ENCODE measurements at places on chromosomes 7 and 10.
A peak's percentile ranks its signal among the peaks of the same experiment; 100 is the strongest.

DNA sequence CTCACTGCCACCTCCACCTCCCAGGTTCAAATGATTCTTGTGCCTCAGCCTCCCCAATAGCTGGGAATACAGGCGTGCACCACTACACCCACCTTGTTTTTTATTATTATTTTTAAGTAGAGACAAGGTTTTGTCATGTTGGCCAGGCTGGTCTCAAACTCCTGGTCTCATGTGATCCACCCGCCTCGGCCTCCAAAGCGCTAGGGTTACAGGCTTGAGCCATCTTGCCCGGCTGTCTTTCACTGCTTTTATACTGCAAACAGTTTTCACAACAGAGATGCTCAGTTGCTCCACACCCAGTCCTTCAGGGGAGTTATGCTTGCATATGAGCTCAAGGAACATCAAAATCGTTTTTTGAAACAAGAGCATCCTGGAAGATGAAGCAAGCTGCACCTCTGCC lies 1.3 kb upstream of the PRR15 start:
- DNase-seq = no peak

DNA sequence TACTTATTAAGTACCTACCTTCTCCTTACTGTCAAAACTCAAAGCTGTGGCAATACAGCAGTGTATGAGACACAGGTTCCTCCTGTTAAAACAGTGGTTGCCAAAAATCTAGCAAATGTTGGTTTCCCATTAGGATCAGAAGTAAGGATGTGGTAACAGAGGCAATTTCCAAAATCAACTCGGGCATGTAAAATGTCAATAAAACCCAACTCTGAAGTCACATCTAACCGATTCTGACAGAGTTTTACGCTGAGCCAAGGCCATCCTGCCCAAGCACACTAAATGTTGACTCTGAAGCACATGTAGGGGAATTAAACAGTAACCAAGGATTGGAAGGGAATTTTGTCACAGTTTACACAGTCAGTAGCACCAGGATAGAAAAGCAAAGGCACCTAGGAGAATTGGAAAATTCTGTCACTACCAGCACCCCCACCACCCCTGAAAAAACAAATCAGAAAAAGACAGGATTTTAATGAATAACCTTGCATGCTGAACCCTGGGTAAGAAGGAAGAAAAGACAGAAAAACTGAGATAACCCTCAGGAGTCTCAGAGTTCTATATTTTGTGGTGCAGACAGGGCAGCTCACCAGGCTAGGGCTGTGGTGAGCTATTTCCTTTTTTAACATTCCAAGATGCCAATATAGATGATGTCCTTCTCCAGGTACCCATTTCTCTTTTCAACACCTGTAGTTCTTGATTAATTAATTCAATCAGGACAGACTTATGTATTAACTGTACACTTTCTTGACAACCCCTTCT lies 119.5 kb downstream of the DOCK4 start:
- DNase-seq = no peak

DNA sequence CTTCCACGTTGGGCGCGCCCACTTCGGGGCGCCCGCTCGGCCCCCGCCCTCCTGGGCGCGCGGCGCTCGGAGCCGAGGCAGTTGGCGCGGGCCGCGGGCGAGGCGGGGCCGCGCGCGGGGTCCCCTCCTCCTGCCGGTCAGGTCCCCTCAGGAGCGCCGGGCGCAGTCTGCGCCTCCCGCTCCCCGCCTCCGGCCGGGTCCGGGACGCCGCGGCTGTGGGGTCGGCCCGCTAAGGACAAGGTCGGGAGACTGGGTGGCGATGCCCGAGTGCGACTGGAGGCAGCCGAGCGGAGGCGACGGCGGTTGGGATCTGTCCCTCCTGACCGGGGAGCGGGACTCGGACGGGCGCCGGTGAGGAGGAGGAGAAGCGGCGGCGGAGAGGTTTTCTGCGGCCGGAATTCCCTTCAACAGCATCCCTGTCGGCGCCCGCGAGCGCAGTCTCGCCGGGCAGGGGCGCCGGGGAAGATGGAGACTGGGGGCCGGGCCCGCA lies at the start of gene ATRNL1:
Gene ATRNL1 (plus strand): TSS at position 80 of the 490 bp plus-strand sequence. CDS start 386 bp downstream, at position 466.
- no peak for DNase-seq

GRCh38 chr10:118832241-118832651 lies 77.5 kb upstream of the CACUL1 start:
- peak; percentile 34 for DNase-seq

- no peak for DNase-seq
Observed at GRCh38 chr10:104256335-104256961, 1.8 kb downstream of the GSTO1 start.

DNA sequence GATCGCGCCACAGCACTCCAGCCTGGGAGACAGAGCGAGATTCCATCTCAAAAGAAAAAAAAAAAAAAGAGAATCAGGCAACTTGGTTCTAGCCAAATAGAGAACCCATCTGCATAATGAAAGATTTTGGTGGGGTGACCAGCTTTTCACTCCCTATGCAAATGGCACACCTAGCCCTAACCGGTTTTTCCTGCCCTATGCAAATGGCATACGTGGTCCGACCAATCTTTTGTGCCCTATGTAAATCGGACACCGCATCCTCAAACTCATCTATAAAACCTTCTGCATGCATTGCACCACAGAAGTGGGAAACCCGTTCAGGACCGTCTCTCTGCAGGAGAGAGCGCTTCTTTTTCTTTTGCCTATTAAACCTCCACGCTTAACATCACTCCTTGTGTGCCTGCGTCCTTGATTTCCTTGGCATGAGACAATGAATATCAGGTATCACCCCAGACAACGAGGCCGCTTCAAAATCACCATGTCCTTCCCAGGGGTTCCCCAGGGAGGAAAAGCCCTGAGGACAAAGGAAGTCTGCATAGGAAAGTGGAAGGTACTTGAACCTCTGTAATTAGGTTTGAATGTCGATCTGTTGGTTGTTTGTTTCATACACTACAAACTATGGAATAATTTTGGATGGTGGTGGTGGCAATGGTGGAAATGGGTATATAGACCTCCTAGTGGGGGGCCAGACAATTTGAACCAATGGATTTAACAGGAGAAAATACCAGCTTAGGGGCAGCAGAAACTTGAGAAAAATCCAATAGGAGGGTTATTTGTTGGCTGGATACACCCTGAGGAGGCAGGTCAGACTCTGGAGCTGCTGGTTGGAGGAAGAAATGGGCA lies 396.2 kb downstream of the TYW1 start:
- no peak for DNase-seq

DNA sequence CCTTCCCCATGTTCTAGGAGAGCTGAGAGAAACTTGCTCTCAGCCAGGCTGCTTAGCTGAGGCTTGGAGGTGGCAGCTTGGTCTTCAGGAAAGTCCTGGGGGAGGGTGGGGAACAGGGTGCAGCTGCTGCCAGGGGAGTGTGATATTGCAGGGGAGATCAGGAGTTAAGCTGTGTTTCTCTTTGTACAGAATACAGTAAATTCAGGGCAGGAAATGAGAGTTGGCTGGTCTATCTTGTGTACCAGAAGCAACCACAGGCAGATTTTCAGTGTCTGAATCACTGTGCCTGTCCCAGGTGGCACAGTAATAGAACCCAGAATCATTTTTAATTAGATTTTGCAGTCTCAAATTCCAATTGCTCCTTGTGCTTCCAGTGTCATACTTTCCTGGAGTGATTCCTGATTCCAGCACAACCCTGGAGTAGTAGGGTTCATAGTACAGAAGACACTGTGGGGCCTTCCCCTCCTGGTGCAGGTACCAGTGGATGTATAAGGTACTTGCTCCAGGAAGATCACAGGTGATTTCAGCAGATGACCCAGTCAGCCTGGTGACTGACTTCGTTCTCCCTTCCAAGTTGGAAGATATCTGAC lies 94.0 kb upstream of the TARP start:
- no peak for DNase-seq

GRCh38 chr10:45446858-45447257 lies 72.8 kb downstream of the ALOX5 start:
- no peak for DNase-seq

DNA sequence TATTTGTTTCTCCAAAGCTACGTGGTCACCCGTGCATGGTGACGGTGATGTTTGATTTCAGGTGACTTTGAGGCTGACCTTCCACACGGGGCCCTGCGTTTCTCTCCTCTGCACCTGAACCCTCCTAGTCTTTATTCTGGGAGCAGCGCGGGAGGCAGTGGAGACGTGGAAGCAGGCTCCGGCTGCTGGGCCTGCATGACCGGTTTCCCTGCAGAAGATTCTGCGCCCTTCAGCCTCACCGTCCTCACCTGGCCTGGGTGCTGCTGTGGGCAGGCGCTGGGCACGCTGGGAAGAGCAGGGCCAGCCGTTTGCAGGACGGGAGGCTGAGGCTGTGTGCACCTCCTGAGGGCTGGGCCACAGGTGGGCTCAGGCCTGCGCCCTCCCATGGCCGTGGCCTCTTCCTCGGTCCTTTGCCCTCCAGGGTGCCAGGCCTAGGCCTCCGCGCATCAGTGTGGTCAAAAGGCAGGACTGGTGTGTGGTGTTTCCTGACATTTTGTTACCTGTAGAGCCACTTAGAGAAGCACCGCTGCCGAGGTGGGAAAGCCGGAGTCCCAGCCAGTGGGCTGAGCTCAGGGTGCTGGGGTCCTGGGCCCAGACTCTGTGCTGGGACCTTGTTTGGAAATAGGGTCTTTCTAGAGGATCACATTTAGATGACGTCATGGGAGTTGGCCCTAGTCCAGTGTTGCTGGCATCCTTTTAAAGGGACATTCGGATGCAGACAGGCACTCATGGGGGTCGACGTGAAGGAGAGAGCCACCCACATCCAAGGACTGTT lies 478.3 kb downstream of the DNAJB6 start:
- DNase-seq = no peak

GRCh38 chr7:47407821-47408674 lies 173.9 kb downstream of the TNS3 start:
- DNase-seq = no peak

DNA sequence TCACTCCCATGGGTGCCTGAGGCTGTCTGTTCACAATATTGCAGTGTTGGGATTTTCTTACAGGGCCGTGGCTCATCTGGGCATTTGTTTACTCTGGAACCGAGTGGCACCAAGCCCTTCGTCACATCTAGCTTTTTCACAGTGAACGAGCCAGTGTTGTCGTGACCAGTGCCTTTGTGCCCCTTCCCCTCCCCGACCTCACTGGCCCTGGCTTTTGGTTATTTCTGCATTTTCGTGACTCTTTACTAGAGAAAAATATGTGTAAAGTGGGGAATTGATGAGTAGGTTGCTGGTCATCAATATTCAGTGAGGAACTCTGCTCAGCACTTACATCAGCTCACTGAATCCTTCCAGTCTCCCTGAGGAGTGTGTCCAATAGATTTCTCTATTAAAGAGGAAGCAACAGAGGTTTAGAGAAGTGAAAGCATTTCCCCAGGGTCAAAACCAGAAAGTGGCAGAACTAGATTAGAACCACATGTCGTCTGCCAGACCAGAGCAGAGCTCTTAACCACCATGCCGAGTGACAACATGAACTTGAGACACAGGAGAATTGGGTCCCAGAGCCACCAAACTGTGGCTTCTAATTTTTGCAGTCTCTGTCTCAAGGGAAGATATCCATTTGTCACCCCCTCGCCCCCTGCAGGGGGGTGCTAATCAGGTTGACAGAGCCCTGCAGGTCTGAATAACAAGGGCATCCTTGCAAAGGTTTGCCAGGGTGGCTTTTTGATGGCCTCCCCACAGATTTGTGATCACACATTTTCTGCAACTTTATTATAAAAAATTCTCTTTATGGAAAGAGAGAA lies 125.3 kb downstream of the CHN2 start:
- DNase-seq = peak; percentile 43

GRCh38 chr10:2786251-2786650 lies 281.1 kb upstream of the PFKP start:
- no peak for DNase-seq

DNA sequence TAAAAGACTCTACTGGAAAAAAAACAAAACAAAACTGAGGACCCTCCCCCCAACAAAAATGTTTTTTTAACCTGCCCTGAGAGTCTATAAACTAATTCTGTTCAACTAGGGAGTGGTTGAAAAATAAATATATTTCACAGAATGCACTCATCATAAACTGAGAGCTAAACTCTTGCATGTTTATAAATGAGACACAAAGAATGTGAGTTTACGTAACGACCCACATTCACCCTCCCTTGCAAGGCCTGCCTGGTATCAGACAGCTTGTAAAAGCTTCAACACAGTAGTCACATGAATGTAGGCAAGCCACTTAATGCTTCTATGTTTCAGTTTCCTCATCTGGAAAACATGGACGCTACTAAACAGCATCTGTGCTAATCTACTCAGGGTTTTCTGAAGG lies 50.3 kb downstream of the JAZF1 start:
- DNase-seq = no peak

- no peak for DNase-seq
Observed at GRCh38 chr7:96361116-96361857, 39.4 kb upstream of the SLC25A13 start.

DNA sequence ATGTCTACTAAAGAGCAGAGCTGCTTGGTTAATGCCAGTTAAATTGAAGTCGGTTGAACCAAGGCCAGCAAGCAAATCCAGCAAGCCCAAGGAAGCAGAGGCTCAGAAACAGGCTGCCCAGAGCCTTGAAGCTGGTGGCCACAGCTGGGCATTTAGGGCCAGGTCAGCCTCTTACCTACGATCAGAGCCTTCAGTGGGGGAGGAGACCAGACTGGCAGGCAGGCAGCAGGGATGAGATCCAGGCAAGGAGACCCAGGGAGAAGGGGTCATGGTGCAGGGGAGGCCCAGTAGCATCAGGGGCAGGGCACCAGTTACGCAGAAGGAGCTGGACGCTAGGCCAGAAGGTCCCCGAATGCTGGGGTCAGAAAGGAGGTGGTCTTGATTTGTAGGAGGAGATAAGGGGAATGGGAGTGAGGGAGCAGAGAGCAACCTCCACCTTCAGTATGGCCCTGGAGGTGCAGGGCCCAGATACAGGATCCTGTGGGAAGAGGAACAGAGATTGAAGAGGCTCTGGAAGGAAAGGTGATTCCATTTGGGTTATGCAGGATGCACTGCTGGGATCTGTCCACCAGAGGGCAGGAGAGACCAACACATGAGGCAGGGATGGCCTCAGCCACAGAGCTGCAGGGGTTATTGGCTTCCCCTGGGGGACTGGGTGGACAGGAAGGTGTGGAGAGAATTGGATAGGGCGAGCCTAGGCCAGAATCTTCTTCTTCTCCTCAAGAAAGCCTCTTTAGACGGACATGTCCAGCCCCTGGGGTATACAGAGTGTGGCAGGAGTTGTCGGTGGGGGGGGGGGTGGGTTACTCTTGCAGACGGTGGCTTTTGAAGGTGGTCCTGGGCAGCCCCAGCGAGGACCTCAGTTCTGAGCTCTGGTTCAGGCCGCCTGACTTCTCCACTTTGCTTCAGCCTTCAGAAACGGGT lies 132.6 kb upstream of the PODXL start:
- peak; percentile 36 for DNase-seq

- no peak for DNase-seq
Observed at GRCh38 chr10:121791761-121792160, 136.1 kb downstream of the ATE1 start.
